ENCODE measurements at places on chromosomes 5 and 9. TPM values are rescaled to one million over a fixed set of nuclear protein-coding genes. Genes with fewer than 3 reads are reported as not detected.

DNA sequence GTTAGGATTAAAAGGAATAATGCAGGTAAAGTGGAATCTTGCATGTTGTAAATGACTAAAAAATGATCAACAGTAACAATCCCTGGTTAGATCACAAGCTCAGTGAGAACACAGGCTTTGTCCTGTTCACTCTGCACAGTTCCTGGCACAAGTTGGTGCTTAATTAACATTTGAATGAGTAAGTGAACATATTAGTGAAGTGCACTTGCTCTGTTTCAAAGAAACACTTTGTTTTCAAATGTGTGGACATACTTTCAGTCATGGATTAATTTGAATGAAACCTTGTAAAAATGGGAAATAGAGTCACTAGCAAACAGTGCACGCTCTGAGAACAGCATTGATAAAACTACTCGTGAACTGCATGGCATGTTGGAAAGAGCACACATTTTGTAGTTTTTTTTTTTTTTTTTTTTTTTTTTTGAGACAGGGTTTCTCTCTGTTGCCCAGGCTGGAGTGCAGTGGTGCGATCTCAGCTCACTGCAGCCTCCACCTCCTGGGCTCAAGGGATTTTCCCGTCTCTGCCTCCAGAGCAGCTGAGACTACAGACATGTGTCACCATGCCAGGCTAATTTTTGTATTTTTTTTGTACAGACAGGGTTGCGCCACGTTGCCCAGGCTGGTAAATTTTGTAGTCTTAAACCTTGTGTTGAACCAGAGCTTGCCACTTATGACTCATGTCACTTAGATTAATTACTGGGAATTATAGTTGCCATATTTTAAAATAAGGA lies 159.9 kb downstream of the LURAP1L start:
- no peak for DNase-seq

DNA sequence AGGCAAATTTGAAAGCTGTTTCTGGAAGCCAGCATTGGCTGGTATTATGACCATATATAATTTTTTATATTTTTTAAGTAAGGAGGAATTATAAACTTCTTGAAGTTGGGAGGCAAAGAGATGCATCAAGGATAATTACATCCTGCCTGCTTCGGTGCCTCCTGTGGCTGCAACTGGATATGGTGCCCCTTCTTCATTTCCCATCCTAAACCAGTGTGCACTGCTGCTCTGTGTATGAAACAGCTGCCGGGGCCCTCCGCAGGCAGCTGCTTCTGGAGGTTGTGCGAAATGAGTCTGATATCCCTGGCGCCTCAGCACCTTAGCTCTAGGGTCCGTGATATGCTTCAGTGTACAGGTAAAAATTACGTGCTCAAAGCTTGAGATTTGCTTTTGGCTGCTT lies 304.2 kb downstream of the ENC1 start:
- no peak for DNase-seq

GRCh38 chr5:177109810-177110209 lies 23.1 kb downstream of the FGFR4 start:
- DNase-seq: no peak

Gene SLC34A3
- not detected for total RNA-seq

Gene ZNF618
- total RNA-seq: 2.2 TPM
